ENCODE measurements at places on chromosomes 11 and 22. TPM values are rescaled to one million over a fixed set of nuclear protein-coding genes. Genes with fewer than 3 reads are reported as not detected.

The JRKL gene
- total RNA-seq = 5.8 TPM

The SMTNL1 gene
- not detected for total RNA-seq

The HTR3A gene
- total RNA-seq = not detected

The CASP5 gene
- not detected for total RNA-seq

The IGHMBP2 gene
- 15.3 TPM for total RNA-seq

The OR4D9 gene
- not detected for total RNA-seq

The GLYATL2 gene
- not detected for total RNA-seq

The RBMXL2 gene
- total RNA-seq = not detected

The PTGDR2 gene
- total RNA-seq = 0.08 TPM

The ART5 gene
- 0.39 TPM for total RNA-seq

The RAB3IL1 gene
- total RNA-seq = 14.9 TPM

The CYP2D6 gene
- total RNA-seq = 0.52 TPM

The NRXN2 gene
- total RNA-seq = 0.23 TPM

The PDGFB gene
- 4.2 TPM for total RNA-seq

The PARVG gene
- total RNA-seq = not detected

The DDTL gene
- 1.5 TPM for total RNA-seq

The MYBPC3 gene
- total RNA-seq = 0.07 TPM

The TEX54 gene
- total RNA-seq = not detected

The PGGHG gene
- 7.1 TPM for total RNA-seq

The NXPE1 gene
- not detected for total RNA-seq

The PACSIN2 gene
- 91.7 TPM for total RNA-seq

The SMC1B gene
- 0.03 TPM for total RNA-seq

The VPREB1 gene
- not detected for total RNA-seq

The PATZ1 gene
- total RNA-seq = 22.6 TPM

The SCUBE2 gene
- 0.73 TPM for total RNA-seq

The MIOX gene
- total RNA-seq = not detected

The CYB5R2 gene
- total RNA-seq = 4.0 TPM

The IFITM10 gene
- total RNA-seq = 1.3 TPM

The ANO3 gene
- total RNA-seq = 0.01 TPM

The RFPL3 gene
- total RNA-seq = not detected

The BIK gene
- total RNA-seq = 1.5 TPM

The GLYAT gene
- not detected for total RNA-seq

The HTR3B gene
- not detected for total RNA-seq

The MYEOV gene
- total RNA-seq = 112 TPM

The DNAJB7 gene
- not detected for total RNA-seq

The SLC5A12 gene
- total RNA-seq = not detected

The DYNC2H1 gene
- 6.5 TPM for total RNA-seq

The PAX6 gene
- total RNA-seq = 1.5 TPM

The SRRD gene
- 19.5 TPM for total RNA-seq

The OR52I1 gene
- total RNA-seq = not detected

The RFPL2 gene
- 0.07 TPM for total RNA-seq

The SCN4B gene
- 0.08 TPM for total RNA-seq

The ZBTB16 gene
- total RNA-seq = not detected

The LYVE1 gene
- total RNA-seq = 0.13 TPM

The FOLR1 gene
- total RNA-seq = 0.13 TPM
